ENCODE measurements at places on chromosomes 16 and 17. TPM values are rescaled to one million over a fixed set of nuclear protein-coding genes. Genes with fewer than 3 reads are reported as not detected.

DNA sequence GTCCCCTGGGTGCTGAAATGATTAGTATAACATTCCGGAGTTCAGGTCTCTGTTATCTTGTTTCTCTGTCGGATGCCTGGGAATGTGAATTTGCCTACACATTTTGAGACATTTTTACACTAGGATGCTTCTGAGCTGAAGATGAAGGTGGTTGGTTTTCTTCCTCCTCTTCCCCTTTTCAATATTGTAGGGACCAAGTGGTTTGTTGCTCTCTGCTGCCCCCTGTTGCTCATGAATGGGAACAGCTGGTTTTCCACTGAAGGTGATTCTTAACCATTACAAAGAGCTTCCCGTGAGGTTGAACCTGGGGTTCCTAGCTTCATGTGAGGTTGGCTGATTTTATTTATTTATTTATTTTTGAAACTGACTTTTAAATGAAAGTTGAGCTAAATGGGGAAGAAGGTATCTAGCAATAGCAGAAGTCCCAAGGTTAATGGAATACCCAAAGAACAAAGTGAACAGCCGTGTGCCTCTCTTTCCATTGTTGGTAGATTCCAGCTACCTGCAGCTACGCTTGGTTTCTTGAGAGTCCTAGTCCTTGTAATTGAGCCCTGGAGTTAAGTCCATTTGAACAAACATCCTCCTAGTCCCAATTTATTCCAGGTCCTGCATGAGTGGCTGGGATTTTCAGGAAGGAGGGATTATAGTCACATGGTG, 983.9 kb upstream of the EEF2KMT start:
- H3K27ac ChIP-seq: no peak overlapping the region
- H3K36me3 ChIP-seq: no peaks in the 10 kb centered on the region
- no peak overlapping the region for H3K4me3 ChIP-seq
- H3K27me3 ChIP-seq: no peaks in the 10 kb centered on the region
- no peaks in the 10 kb centered on the region for H3K4me1 ChIP-seq

DNA sequence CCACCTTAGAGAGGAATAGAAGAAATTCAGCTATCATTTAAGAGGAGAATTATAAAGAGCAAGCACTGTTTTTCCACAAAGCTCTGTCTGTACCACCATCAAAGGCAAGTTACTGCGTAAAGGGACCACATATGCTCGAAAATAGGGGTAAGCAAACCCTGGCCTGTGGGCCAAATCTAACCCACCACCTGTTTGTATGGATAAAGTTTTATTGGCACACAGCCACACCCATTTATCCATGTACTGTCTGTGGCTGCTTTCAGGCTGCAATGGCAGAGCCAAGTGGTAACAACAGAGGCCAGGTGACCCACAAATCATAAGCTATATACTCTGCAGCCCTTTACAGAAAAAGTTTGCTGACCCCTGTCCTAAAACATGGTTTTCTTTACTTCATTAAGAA, 180.3 kb downstream of the MRTFB start:
- DNase-seq: no peak
- H3K27ac ChIP-seq: no peak overlapping the region
- H3K27me3 ChIP-seq: no peaks in the 10 kb centered on the region

DNA sequence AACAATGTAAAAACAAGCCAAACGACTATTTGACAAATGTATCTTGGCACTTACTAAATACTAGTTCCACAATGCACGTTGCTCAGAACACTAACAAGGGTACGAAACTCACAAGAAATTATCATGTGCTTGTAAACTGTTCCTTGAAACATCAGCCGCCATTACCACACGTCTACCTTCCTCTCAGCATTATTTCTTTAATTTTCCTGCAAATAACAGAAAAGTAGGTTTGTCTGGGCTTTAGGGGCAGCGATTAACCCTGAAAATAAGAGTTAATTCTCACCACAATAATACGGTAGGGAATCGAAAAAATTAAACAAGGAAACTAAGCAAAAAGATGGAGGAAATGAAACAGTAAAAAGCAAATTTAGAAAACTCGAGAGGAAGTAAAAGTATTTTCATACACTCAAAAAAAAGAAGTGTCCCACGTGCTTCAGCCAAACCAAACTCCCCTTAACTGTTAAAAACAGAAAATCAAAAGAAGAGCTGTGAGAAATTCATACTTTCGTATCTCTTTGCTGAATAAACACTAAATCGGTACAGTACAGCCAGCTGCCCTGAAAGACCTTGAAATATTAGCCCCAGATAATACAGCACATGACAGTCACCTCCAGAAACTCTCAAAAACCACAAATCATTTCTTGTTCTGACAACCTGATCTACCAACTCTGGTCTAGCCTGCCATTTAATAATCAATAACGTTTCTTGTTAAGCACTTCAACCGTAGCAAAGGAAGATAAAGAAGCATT, 1.2 kb downstream of the ARHGAP17 start:
- no peaks in the 10 kb centered on the region for H3K27me3 ChIP-seq
- peak overlapping the region; percentile 87 for H3K27ac ChIP-seq
- peaks cover 25% of the 10 kb centered on the region for H3K4me1 ChIP-seq
- no peak for DNase-seq
- H3K36me3 ChIP-seq: peaks cover 24% of the 10 kb centered on the region

GRCh38 chr16:89711601-89712273, 9.0 kb downstream of the VPS9D1 start:
- no peaks in the 10 kb centered on the region for H3K27me3 ChIP-seq
- H3K4me1 ChIP-seq: no peaks in the 10 kb centered on the region
- peak overlapping the region; percentile 76 for H3K4me3 ChIP-seq

DNA sequence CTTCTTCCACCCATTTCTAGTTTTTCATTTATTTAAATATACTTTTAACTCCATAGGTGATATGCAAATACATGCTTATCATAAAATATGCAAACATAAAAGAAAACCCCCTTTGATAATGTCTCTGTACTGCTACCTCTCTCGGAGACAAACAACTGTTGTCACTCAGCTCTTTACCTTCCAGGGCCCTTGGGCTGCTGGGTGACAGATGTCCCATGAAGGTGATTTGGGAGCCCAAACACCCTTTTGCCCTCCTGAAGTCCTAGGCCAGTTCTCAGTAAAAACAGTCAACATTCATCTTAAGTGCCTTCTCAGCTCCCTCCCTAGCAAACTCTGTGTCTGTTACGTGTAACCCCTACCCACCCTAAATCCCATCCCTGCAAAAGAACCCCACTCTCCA, 37.5 kb downstream of the CHD9 start:
- H3K4me1 ChIP-seq: peaks cover 30% of the 10 kb centered on the region
- no peaks in the 10 kb centered on the region for H3K27me3 ChIP-seq
- DNase-seq: no peak

GRCh38 chr17:57864273-57864672, 14.4 kb upstream of the MRPS23 start:
- no peak overlapping the region for H3K4me3 ChIP-seq
- no peak for DNase-seq
- peaks cover 10% of the 10 kb centered on the region for H3K4me1 ChIP-seq

GRCh38 chr17:70060415-70060814, 14.6 kb upstream of the KCNJ16 start:
- no peaks in the 10 kb centered on the region for H3K4me1 ChIP-seq
- no peak overlapping the region for H3K27ac ChIP-seq
- DNase-seq: no peak
- H3K27me3 ChIP-seq: no peaks in the 10 kb centered on the region
- no peaks in the 10 kb centered on the region for H3K36me3 ChIP-seq
- no peak overlapping the region for H3K4me3 ChIP-seq

DNA sequence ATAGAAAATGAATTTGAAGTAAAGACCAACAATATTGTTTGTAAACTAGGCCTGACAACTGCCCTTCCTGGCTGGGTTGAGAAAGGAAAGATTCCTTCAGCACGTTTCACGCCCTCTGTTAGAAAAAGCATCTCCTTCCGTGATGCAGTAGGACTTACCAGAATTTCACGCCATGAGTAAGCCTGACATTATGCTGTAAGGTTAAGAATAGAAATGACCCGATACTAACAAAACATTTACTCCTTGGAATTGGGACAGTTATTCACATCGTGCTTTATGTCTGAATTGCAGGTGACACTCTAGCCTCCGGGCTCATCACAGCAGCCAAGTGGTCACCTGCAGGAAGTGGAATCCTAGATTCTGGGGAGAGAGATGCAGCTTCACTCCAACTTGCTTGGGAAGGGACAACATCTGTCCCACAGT, 17.5 kb downstream of the MARCHF10 start:
- no peaks in the 10 kb centered on the region for H3K27me3 ChIP-seq
- H3K4me1 ChIP-seq: peaks cover 40% of the 10 kb centered on the region
- peaks cover 8% of the 10 kb centered on the region for H3K36me3 ChIP-seq
- peak; percentile 22 for DNase-seq
- peak overlapping the region; percentile 94 for H3K27ac ChIP-seq
- H3K4me3 ChIP-seq: peak overlapping the region; percentile 63

- H3K4me1 ChIP-seq: peaks cover 9% of the 10 kb centered on the region
- peaks cover 22% of the 10 kb centered on the region for H3K36me3 ChIP-seq
- H3K4me3 ChIP-seq: peak overlapping the region; percentile 70
- peak overlapping the region; percentile 60 for H3K27ac ChIP-seq
Measured at GRCh38 chr17:19361944-19362276, 613 bp downstream of the B9D1 start.

DNA sequence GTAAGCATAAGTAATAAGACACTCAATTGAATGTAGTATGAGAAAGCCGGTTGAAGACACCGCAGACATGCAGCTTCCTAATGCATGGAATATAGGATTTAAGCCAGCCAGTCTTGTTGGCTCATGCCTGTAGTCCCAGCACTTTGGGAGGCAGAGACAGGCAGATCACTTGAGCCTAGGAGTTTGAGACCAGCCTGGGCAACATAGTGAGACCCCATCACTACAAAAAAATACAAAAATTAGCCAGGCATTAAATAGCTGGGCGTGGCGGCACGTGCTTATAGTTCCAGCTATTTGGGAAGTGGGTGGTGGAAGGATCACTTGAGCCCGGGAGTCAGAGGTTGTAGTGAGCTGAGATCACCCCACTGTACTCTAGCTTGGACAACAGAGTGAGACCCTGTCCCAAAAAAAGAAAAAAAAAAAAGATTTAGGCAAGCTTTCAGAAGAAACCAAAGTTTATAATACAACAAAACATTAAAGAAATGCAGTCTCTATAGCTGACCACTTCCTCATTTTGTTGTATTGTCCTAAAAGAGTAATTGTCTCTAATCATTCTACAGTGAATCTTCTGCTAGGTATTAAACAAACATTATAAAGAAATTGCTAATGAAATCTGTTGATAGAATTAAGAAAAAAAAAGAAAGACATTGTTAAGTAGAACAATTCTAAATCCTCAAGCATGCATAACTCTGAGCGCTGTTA, 68.6 kb upstream of the KIFC3 start:
- peaks cover 18% of the 10 kb centered on the region for H3K4me1 ChIP-seq
- no peak overlapping the region for H3K4me3 ChIP-seq
- H3K36me3 ChIP-seq: no peaks in the 10 kb centered on the region
- H3K27ac ChIP-seq: no peak overlapping the region
- no peak for DNase-seq
- H3K27me3 ChIP-seq: no peaks in the 10 kb centered on the region

GRCh38 chr16:51442141-51442870, 291.2 kb upstream of the SALL1 start:
- DNase-seq: no peak
- no peak overlapping the region for H3K27ac ChIP-seq
- peaks cover 17% of the 10 kb centered on the region for H3K4me1 ChIP-seq
- no peak overlapping the region for H3K4me3 ChIP-seq

DNA sequence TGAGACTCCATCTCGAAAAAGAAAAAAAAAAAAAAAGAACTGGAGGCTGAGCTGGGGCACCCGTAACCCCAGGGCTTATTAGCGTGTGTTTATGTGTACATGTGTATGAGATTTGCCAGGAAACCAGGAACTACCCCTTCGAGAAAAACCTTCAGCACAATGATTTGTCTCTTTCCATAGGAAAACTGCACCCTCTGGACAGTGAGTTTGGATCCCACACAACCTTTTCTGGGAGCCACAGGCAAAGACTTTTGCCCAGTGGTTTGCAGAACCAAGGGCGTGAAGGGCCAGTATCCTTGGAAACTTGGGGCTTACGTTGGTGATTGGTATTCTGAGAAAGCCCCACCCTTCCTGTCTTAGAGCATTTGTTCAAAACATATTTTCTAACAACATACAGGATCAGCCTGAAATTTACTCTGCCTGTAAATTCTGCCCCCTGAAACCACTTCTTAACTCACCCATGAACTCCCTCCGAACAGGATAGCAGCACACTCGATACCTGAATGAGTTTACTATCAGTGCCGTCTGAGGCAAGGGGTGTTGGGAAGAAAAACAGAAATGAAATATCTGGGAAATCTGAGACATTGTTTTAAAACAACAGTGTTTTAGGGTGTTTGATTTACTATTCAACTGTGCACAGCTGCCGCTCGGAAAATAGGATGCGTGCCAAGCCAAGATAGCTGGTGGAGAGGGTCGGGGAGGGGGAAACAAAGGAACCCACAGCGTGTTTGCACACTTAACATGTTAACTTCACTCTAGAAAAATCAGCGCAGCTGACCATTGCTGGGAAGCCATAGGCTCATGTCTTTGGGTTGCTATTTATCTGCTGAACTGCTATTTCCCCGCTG, 40.2 kb upstream of the MAF start:
- H3K27ac ChIP-seq: peak overlapping the region; percentile 97
- peaks cover 7% of the 10 kb centered on the region for H3K36me3 ChIP-seq
- peak overlapping the region; percentile 52 for H3K4me3 ChIP-seq
- no peak for DNase-seq

GRCh38 chr16:28478506-28479180, 6.5 kb upstream of the NPIPB7 start:
- no peak overlapping the region for H3K27ac ChIP-seq
- H3K4me3 ChIP-seq: no peak overlapping the region
- no peaks in the 10 kb centered on the region for H3K27me3 ChIP-seq
- peaks cover 18% of the 10 kb centered on the region for H3K36me3 ChIP-seq

DNA sequence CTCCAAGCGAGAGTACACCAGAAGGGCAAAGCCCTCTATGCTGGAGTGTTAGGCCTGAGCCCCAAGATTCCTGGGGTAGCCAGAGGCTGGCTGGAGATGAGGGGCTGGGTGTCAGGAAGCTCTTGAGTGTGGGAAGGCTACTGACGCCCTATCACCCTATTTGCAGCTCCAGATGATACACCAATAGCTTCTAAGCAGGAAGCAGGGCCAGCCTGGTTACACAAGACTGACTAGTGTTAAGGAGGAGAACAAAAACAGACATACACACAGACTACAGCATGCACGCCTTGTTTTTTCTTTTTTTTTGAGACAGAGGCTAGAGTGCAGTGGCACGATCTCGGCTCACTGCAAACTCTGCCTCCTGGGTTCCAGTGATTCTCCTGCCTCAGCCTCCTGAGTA, 15.9 kb downstream of the POLR3K start:
- H3K4me3 ChIP-seq: no peak overlapping the region
- DNase-seq: no peak
- H3K36me3 ChIP-seq: peaks cover 25% of the 10 kb centered on the region
- no peaks in the 10 kb centered on the region for H3K27me3 ChIP-seq
- H3K4me1 ChIP-seq: peaks cover 35% of the 10 kb centered on the region
- H3K27ac ChIP-seq: no peak overlapping the region

GRCh38 chr17:72422505-72423285, 301.9 kb downstream of the SOX9 start:
- H3K27ac ChIP-seq: peak overlapping the region; percentile 96
- H3K4me1 ChIP-seq: peaks cover 74% of the 10 kb centered on the region
- H3K36me3 ChIP-seq: peaks cover 75% of the 10 kb centered on the region

EVPL gene
- total RNA-seq: 59.7 TPM

TBX21 gene
- total RNA-seq: not detected

GH1 gene
- total RNA-seq: not detected

JUP gene
- 705 TPM for total RNA-seq

CDRT15 gene
- not detected for total RNA-seq

KRT36 gene
- total RNA-seq: not detected

HBQ1 gene
- total RNA-seq: not detected
